ENCODE measurements at places on chromosomes 2 and 18.

GRCh38 chr2:120546048-120546864 lies 189.4 kb upstream of the GLI2 start:
- no peak for DNase-seq

DNA sequence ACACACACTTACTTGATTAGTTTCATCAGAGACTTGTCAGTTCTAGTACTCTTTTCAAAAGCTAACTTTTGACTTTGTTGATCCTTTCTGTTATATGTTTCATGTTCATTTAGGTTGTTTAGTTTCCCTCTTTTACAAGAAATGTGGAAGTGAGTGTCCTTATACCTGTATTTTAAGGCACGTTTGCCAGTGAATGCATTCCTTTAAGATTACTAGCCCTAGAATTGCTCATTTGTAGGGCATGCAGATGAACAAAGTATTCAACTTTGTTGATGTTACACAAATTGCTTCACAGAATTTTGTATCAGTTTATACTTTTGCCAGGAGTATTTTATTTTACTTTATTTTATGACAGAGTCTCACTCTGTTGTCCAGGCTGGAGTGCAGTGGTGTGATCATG lies 6.3 kb downstream of the IL1RL2 start:
- no peak for DNase-seq

GRCh38 chr18:48408111-48408726 lies 964 bp downstream of the ZBTB7C start:
- DNase-seq, result peak; percentile 34

- DNase-seq, result no peak
Observed at GRCh38 chr2:240596080-240596460, 9.5 kb downstream of the CAPN10 start.

GRCh38 chr2:69565431-69565839 lies 78.1 kb downstream of the AAK1 start:
- DNase-seq, result peak; percentile 64

DNA sequence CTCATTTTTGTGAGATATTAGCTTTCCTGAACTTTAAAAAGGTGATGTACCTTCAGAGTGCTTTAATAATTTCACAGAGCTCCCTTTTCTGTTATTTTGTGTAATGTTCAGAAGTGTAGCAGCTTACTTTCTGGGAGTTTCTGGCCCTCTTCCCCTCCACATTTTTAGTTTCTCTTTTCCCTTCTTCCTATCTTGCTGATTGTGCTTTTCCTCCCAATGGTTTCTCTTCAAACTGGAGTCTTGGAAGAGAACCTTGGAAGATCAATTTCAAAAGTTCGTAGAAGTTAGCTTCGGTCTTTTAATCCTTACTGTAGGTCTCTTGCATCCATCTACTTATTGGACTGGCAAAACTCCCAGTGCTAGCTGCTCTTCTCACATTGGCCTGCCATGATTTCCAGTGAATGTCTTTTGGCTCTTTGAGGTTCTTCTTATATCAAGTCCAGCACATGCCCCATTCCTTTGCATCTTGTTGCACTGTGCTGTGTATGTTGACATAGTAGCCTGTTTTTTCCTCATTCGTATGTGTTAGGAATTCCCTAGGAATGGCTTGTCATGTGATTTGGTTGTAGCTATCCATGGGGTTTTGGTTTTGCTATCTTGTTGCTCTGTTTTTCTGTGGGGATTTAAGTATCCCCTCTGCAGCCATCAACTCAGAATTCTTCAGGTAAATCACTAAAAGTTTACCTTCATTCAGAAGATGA lies 7.8 kb downstream of the CCNT2 start:
- DNase-seq, result no peak

DNA sequence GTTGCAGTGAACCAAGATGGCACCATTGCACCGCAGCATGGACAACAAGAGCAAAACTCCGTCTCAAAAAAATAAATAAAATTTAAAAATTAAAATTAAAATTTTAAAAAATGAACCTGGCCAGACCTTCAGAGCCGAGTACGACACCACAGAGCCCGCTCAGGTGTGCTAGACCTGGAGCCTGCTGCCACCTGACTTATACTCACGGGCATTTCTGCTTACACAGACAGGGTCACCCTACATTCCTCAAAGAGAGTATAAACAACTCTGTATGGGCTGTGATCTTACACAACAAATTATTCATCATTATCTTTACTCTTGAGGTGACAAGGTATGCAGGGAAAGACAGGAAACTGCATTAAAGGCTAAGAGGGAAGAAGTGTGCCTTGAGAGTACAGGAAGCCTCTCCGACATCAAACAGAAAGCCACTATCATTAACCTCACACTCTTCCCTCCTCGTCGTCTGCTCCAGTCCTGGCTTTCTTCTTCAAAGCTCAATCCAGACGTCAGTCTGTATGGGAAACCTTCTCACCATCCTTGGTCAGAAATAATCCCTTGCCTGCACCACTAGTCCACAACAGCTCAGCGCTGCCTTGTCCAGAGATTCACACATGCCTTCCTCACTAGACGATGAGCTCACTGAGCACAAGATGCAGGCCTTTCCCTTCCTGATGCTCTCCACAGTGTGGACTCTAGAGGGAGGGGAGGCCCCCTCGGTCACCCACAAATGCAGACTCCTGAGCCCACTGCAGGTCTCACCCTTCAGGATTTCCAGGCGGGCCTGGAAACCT lies 56.2 kb downstream of the UXS1 start:
- DNase-seq, result no peak

DNA sequence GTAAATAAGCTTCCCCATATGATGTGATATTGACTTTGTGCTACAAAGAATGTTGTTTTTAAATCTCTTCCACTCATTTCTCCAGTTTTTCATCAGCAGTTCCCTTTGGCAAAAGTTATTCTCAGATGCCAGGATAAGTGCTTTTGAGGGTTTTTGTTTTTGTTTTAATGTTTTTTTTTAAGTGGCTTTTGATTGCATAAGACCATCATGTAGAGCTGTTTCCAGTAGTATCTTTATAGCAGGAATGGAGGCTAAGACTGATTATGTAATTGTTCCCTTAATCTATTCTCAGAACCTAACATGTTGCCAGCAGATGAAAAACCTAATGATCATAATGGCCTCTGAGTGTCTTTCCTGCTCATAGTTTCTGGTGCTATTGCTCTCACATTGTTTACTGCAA lies 77.9 kb downstream of the CABLES1 start:
- DNase-seq, result no peak

DNA sequence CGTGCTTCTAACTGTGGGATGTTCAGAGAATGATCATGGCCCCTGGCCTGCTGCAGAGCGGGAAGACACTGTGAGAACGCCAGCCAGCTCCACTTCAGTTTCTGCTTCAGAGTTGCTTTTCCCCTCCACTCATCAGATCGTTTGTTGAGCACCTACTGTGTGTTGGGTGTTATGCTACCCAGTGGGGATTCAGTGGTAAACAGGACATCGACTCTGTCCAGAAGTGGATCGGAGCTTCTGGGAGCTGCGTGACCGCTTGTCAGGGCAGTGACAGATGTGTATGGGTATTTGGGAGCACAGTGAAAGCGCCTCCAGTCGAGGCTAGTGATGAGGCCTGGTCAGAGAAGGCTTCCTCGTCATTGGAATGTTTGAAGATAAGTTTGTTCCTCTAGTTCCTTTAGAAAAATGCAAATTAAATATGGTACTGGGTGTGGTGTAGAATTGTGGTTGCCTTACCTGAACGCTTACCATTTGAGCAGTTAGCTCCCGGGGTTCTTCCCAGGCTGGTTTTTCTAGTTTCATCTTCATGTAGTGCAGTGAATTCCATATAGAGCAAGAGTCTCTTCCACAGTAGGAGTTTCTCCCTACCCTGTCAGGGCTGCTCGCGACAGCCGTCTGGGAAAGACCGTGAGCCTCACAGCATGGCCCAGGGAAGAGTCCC lies 2.8 kb downstream of the RAB12 start:
- DNase-seq, result no peak

GRCh38 chr2:159035790-159036411 lies 67.5 kb downstream of the TANC1 start:
- DNase-seq, result no peak

DNA sequence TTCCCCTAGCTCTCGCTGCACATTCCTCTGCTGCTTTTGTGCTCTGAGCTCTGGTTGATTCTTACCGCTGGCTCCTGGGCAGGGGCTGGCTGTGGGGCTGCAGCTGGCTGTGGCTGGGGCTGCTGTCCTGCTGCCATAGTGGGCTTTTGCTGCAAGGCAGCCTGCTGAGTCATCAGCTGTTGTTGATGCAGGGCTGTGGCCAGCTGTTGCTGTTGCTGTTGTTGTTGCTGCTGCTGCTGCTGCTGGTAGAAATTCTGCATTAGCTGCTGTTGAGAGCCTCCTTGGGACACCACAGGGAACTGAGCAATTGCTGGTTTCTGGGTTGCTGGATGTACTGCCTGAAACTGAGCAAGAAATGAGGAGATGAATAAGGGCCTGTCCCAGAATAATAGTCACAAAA lies 77.2 kb upstream of the NFU1 start:
- DNase-seq, result no peak

DNA sequence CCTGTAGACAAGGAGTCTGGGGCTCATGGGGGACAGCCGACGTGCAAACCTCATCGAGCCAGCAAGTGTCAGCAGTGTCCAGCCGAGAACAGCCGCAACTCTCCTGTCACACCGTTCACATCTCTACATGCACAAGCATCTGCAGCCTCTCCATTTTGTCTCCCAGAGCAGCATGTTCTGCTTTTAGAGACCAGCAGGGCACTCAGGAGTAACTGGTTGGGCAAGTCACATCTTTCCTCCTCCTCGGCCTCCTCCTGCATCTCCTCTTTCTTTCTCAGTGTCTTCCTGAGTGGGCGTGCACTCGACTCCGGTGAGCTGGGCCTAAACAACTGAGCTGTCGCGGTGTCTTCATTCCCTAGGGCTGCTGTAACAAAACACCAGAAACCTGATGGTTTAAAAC lies 249.9 kb downstream of the SH3BP4 start:
- DNase-seq, result no peak

- no peak for DNase-seq
Observed at GRCh38 chr18:61388010-61388409, 54.8 kb downstream of the CDH20 start.

- DNase-seq, result no peak
Observed at GRCh38 chr2:223264541-223265193, 212.7 kb downstream of the KCNE4 start.

DNA sequence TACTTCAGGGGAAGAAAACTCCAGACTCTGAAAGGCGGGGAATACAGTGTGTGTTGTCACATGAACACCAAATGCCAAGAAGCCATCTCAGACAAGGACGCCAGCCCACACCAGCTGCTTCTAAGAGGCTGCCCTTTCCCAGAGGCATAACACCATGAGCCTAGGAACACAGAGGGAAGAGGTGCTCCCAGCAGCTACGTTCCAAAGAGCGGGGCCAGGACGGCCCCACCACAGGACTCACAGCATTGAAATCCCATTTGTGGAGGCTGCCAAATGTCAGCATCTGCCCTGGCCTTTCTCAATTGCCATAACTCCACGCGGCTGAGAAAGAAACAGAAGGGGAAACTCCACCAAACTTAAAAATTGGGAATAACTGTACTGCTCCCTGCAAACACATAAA lies 20.1 kb upstream of the ID2 start:
- no peak for DNase-seq

GRCh38 chr2:100291152-100291970 lies 30.9 kb downstream of the LONRF2 start:
- no peak for DNase-seq

DNA sequence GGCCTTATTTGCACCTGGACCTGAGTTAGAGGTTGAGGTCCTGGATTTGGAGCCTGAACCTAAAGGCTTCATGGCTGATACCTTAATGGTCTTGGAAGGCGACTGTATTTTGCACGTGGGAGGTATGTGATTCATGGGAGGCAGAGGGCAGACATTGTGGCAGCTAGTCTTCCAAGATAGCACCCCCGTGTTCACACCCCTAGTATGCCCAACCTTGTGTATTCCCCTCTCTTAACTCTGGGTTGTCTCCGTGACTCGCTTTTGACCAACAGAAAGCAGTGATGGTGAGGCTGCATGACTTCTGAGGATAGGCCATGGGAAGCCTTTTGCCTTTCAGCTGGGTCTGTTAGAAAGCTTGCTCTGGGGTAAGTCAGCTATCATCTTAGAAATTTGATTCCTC lies 45.8 kb upstream of the HAAO start:
- DNase-seq, result no peak

DNA sequence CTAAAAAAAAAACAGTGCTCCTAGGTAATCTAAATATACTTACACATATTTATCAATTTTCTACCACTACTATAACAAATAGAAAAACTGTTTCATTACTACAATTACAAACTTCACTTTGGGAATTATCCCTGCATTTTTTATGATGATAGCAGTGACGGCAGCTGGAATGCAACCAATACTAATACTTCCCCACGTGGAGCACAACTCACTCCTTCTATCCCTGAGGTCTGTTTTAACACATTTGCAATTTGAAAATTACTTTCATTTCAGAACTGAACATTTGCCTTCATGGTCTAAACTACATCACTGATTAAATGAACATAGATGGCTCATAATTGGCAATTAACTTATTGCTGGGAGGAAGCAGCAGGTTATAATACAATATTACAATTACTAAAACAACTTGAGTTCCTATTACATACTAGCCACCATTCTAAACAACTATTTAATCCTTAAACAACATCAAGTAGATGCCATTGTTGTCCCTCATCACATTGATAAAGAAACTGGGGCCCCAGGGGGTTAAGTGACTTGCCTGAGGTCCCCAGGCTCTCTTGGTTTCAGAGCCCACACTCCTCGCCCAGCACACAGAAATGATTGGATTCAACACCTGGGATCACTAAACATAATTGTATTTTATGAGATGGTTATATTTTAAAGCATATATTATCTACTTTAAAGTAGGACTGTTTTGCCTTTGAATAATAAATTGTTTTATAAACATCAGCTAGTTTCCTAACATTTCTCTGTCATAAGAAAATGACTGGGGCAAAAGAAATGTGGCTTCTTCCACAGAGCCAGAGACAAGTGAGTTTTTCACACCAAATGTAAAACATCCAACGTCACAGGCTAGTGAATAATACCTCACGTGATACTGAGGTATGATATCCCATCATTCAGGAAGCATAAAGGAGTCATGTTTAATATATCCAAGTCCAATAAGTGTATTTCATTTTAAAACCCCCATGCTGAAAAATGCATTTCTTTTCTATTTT lies 6.2 kb downstream of the COLEC12 start:
- no peak for DNase-seq

DNA sequence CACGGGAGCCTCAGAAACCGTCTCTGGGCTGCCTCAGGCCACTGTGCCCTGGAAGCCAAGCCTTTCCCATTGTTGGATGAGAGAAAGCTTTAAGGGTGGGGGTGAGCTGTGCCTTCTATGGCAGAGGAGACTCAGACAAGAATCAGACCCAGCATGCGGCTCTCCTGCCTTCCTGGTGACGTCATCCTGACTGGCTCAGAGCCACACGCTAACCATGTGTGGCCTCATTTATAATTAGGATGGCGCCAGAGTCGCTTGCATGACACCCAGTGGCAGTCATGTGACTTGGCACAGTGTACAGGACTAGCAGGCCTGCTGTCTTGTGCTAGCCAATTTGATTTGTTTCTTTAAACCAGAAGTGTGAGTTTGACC lies 99.1 kb downstream of the SH3BP4 start:
- DNase-seq, result no peak

- DNase-seq, result peak; percentile 39
Observed at GRCh38 chr2:63049211-63049969, 1.2 kb upstream of the OTX1 start.

- DNase-seq, result no peak
Observed at GRCh38 chr2:106638580-106638979, 151.4 kb downstream of the CD8B2 start.
